ENCODE measurements at places on chromosomes 3 and 15.

GRCh38 chr3:126417981-126418530 lies 23.3 kb downstream of the CFAP100 start:
- DNase-seq, result no peak

- no peak for DNase-seq
Observed at GRCh38 chr3:55828712-55829111, 341.6 kb upstream of the WNT5A start.

- no peak for DNase-seq
Observed at GRCh38 chr3:59249004-59249403, 199.2 kb upstream of the CFAP20DC start.

DNA sequence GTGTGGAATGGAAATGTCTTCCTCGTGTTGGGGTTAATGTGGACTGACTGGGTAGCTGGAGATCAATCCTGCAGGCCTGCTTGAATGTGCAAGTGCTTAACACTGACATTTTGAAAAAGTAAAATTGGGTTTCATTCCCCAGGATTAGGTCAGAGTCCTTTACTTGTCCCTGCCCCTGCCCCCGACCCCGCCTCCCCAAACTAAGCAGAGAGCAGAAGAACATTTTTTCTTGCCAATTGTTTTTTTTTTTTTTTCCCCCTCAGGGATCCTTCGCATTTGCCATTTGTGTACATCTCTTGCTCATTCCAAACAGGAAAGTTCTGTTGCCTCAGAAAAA lies 147.0 kb upstream of the NR2F2 start:
- DNase-seq, result no peak

- no peak for DNase-seq
Observed at GRCh38 chr15:23370578-23370977, 16.0 kb downstream of the GOLGA8S start.

DNA sequence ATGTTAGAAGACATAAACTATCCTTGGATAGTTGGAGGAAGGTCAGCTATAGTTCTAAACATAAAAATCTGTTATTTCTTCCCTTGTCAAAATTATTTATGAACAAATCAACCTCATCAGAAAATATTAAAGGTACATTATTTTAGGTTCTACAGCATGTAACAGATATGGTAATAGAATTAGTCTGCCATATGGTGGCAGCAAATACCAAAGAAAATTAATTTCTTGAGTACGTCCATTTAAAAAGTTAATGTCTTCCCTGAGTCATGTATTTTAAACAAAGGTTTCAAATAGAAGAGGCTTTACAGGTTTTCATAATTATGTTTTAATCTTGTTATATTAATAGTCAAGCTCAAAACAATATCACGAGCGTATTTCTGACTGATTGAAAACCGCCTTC lies 17.9 kb upstream of the ANKRD28 start:
- no peak for DNase-seq

DNA sequence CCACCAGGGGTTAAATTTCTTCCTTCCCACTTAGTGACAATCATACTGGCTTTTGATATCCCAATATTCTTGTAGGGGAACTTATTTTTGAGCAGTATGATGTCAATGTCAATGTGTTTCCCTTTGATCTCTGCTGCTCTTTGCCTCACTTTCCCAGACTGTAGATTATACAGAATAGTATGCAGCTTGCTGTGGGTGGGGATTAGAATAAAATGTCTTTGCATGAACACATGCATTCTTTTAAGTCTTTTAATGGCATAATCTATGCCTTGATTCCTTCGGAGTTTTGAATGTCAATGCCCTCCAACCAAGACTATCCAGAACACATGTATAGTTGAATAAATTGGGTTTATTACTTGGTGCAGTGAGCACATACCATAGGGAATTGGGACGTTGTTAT lies 125.5 kb downstream of the IL20RB start:
- DNase-seq, result no peak

- DNase-seq, result no peak
Observed at GRCh38 chr3:48314542-48314941, 18.9 kb downstream of the SPINK8 start.

- no peak for DNase-seq
Observed at GRCh38 chr3:7346364-7346763, 485.4 kb downstream of the GRM7 start.

GRCh38 chr15:69921626-69922619 lies 175.8 kb downstream of the TLE3 start:
- DNase-seq, result no peak

DNA sequence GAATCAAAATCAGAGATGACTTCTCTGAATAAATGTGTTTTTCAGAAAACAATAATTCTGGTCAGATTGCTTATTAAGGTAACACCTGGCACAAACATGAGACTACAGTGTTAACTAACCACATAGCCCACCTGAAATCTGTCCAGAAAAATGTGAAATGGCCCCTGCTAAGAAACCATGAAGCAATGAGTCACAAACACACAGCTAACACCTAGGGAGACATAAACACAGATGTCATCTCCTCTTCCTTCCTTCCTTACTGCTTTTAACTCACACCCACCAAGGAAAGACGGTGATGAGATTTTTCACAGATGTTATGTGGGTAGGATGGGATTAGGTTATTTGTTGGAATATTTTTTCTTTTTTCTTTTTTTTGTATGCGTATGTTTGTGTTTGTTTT lies 315.0 kb upstream of the STAC start:
- no peak for DNase-seq

GRCh38 chr15:92523176-92523575 lies 129.5 kb downstream of the ST8SIA2 start:
- DNase-seq, result no peak

GRCh38 chr3:184361932-184362667 lies 590 bp downstream of the POLR2H start:
- DNase-seq, result peak; percentile 44

- DNase-seq, result no peak
Observed at GRCh38 chr3:72932416-72932815, 44.6 kb downstream of the GXYLT2 start.

DNA sequence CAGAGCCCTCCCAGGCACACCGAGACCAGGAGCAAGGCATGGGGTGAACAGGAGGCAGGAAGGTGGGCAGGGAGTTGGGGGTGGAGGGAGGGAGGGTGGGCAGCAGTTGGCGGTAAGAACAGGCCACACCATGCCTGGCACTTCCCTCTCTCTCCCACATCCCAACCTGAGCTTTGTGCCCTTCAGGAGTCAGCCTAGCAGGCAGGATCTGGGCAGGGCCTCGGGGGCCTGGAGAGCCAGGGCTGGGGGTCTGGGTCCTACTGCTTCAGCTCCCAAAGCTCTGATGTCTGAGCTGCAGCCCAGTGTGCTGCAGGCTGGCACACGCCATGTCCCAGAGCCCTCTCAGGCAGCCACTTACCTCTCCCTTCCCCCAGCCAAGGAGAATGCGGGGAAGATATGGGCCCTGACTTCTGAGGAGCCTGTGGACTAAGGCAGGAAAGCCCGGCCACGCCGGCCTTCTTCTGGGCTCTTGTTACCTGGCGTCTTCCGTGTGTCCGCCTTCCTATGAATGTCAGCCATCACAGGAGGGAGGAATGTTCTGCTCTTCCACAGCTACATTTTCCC lies 2.9 kb upstream of the MYL3 start:
- DNase-seq, result no peak

DNA sequence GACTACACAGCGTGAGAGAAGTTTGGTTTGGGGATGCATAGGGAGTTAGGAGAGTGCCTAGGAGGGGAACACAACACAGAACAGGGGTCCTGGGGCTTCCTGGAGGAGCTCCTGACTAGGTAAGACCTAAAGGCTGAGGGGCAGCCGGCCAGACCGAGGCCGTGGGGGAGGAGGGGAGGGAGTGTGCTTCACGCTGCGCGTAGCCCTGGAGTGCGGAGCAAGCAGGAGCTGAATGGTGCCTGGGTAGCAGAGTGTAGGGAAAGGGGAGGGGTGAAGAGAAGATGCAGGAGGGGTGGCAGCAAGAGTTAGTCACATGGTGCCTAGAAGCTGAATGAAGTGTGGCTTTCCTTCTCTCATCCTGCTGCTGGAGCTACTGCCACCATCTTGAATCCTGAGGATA lies 32.4 kb upstream of the HHATL start:
- no peak for DNase-seq

DNA sequence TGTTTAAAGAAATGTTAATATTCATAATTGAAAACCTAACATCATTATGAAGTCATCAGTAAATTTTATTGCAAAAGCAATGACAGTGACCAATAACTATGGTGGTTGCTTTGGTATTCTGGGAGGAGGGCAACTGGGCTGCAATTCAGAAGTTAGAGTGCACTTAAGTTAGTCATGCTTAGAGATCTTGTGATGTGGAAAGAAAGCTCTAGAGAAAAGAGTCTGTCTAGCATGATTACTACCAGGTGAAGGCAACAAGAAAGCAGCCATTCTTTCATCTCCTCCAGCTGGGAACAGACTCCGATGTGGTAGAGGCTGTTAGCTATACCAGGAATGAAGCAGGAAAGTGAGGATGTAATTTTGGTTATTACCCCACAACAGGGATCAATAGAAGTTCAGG lies 625.6 kb downstream of the SI start:
- DNase-seq, result no peak

DNA sequence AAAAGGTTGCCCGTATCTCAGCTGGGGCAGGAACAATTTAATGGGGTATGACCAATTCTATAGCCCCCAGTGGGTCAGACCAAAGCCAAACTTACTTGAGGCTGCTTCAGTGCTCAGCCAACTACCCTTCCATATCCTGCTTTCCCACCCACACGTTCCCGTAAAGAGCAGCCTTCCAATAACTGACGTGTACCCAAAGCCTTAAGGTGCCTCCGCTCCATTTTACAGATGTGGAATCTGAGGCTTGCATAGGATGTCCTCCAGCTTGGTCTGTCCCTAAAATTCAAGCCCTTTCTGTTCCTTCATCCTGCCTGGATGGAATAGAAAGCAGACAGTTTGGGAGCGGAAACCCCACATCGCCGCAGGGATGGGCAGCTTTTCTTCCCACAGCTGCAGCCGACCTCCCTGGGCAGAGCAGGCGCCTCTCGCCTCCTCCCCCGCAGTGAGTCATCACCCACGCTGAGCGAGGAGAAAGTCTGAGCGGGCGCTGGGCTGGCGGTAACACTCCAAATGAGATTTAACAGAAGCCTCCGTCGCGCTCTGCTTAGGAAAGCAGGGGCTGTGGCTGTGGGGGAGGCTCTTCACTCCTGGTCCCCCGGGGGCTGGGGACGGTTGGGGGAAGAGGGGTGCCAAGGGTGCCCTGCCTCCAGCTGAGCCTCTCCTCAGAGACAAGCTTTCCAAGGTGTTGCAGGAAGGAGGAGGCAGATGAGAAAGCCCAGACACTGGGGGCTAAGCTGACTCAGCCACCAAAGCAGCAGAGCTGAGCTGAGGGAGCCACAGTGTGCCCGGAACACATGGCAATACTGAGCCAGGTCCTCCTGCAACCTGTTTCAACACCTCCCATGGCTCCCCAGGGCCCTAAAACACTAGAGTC lies 57.8 kb upstream of the HRH1 start:
- peak; percentile 68 for DNase-seq

DNA sequence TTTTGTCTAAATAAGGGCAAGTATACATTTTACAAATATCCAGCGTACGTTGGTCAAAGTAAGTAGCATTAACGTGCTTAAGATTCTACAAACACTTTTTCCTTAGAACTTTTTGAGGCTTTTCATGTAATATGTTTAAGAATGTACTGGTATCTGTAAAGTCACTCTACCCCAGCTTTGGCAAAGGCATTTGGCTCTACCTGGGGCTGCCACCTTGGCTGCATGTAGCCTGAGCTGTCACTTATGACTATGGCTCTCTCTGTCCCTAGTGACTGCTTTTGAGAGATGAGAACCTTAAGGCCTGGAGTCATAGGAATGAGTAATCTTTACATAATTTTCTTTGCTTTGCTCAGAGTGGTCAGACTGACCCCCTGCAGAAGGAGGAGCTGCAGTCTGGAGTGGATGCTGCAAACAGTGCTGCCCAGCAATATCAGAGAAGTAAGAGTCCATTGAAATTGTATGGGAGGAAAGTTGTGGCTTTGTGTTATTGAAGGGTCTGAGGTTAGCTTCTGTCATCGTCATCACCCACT lies 61.2 kb downstream of the IQGAP1 start:
- DNase-seq, result no peak

DNA sequence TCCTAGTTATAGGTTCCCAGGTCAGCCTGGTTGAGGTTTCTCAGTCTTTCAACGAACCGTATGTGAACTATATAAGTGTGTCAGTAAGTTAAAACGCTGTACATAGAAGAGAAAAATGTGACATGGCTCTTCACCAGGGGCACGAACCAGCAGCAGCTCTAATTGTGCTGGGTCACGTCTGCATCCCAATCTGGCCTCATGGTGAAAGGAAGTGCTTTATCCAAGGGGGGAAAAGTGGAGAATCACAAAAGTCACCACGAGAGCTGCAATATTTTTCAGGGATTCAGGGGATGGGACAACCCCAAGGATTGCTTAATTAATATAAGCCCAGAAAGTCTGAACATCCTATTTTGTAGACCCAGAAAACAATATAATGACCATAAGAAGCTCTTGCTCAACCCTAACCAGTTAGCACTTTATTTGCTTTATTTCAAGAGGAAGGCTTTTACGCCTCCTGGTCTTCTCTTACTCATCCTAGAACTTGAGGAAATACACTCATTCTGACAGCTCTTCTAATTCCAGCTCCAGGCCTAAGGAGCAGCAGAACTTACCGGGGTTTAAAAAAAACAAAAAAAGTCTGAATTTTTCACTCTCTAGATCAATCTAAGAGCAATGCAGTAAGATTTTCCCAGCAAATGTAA lies 16.5 kb downstream of the ANXA2 start:
- no peak for DNase-seq

DNA sequence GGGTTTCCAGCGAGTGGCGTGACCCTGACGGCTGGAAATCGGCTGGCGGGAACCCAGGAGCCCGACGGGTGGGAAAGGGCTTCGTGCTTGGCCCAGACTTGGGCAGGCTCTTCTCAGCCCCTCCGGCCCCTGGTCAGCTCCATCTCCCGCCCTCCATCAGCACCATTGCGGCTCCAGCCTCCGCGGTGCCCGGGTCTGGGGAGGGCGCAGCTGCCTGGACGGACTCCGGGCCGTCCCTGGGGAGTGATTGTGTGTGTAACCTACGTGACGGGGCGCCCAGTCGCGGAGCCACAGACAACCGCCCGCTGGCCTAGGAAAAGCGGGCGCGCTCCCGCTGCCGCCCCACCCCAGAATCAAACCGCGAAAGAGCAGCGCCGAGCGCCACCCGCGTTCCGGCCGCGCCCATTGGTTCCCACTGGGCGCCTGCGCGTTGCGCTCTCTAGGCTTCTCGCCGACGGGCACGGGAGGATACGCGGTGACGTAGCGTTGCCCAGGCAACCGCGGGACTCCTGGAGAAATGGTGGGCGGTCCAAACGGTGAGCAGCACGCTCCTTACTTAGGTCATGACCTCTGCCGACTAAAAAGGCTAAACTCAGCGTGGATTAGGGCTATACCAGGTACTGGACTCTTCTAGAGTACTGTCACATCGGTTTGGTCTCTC lies at the start of gene CFAP20DC:
Gene CFAP20DC (minus strand): TSS at position 355 of the 661 bp plus-strand sequence. CDS start 394 bp downstream, outside the sequence.
- DNase-seq, result peak; percentile 81

- no peak for DNase-seq
Observed at GRCh38 chr3:162569314-162569713, 1072.7 kb downstream of the OTOL1 start.

GRCh38 chr3:161946443-161946960 lies 449.9 kb downstream of the OTOL1 start:
- no peak for DNase-seq

DNA sequence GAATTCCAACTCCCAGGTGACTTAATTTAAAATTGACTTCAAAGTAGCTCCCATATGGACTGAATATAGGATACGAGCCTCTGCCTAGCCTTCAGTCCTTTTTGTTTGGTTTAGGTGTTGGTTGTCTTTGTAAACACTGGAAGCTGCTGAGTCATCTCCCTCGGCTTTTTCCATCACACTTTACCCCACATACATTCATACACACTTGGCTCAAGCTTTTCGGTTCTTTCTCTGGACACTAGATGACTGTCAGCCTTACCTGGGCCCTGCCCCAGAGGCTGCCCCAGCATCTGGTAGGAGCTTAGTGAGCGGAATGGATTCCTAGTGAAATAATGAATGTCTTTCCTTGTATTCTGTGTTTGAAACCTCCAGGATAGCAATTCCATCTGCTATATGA lies 201.5 kb upstream of the IL12A start:
- DNase-seq, result no peak

Measured in stimulated activated CD4-positive, alpha-beta T cell treated with anti-CD3 and anti-CD28 coated beads, Interleukin-2, amount 100 ng/mL, for 48 hours (primary cell).